B cell (primary cell): ENCODE measurements at places on chromosomes 4 and X.

- no peak for DNase-seq
Observed at GRCh38 chrX:68415316-68415715, 18.0 kb downstream of the OPHN1 start.

GRCh38 chr4:183409483-183409882 is 35.0 kb upstream of the CDKN2AIP start:
- no peak for DNase-seq

DNA sequence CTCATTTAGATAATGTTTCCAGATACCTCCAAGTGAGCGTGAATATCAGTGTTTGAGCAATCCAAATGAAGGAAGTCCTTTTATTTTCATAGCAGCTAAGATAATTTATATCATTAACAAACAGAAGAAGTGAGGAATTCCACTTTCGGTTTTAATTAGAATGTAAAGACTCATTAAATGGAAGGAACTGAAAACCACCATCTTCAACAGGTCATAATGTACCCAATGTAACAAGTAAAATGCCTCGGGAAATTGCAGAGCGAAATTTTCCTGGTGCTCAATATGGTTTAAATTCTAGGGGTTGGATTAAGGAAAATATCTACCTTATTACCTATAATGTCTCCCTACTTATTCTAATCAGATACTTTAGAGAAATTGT is 33.9 kb upstream of the SLC9A7 start:
- DNase-seq = peak; percentile 17

DNA sequence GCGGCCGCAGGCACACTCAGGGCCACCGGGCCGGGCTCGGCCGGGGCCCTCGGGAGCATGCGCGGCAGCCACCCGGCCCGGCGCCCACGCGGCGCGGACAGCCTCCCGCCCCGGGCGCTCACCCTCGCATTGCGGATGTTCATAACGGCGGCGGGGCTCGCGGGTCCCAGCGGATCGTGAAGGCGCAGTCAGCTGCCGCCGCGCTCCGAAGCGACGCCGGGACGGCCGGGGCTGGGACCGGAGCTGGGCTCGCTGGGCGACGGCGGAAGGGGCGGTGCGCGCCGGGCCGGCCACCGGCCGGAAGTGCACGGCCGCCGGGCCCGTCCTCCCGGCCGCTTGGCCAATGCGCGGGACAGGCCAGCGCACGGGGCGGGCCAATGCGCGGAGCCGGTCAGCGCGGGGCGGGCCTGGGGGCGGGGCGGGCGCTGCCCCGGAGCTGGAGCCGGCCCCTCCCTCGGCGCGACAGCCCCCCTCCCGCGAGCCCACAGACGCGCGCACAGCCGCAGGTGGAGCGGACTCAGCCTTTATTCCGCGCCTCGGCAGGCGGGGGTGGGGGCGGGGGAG is at the start of gene NAA10:
Gene NAA10, minus strand, starts transcription at position 276 of the 564 bp plus-strand sequence. Its CDS starts 133 bp downstream, at position 143.
- peak; percentile 71 for DNase-seq

DNA sequence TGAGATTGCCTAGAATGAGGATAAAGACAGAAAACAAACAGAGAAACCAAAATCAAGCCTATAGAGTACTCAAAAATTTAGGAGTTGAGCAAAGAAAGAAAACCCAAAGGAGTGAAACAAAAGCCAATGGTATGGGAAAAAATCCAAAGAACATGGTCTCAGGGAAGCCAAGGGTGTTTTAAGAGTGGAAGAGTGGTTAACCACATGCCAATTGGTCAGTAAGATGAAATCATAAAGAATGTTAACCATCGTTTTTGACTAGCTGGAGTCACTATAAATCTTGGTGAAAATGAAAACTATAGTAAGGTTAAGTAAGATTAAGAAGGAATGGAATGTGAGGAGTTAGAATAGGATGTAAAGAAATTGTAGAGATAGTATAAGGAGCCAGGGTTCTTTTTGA is 64.7 kb upstream of the RPL34 start:
- DNase-seq = no peak

GRCh38 chr4:15012017-15012788 is 9.9 kb downstream of the CPEB2 start:
- no peak for DNase-seq

- no peak for DNase-seq
Observed at GRCh38 chr4:14896656-14897175, 105.6 kb upstream of the CPEB2 start.

GRCh38 chrX:65757943-65758342 is 90.5 kb downstream of the MSN start:
- no peak for DNase-seq

DNA sequence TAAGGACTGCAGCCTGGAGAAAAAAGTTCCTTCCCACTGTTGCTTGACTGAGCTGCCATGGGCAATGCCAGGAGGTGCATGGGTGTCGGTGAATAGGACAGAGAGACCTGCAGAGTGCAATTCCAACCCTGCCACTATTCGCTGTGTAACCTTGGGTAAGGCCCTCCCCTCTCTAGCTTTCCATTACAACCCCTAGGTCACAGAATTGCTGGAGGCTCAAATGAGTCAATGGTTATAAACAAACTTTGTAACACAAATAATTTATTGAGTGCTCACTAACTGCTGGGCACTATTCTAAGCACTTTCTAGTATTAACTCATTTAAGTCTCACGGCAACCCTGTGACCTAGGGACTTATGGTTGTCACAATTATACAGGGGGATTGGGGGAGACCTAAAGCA is 37.8 kb downstream of the PJA1 start:
- no peak for DNase-seq

DNA sequence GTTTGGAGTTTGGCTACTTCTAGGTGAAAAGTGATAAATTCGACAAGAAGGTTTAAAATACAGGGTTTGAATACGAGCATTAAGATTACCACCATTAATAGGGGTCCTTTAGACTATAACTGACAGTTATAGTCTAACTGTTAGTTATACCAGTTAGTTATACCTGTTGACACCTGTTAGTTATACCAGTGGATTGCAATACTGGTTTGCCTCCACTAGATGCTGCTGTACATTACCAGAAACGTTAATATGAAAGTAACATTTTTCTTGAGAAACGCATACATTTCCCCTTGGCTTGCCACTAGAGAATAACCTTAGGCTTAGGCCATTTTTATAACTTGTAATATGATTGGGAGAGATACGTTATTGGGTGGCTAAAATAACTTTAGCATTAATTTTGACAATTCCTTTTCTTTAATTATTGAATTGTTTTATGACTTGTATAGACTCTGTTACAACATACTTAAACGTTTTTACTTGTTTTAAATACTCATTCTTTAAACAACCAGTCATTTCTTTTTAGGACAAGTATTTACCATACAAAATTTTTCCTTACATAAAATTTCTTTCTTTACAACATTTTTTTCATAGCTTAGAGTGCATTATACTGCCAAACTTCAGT is 911.2 kb downstream of the FSTL5 start:
- DNase-seq = no peak

- no peak for DNase-seq
Observed at GRCh38 chrX:16659321-16659720, 9.4 kb downstream of the S100G start.

DNA sequence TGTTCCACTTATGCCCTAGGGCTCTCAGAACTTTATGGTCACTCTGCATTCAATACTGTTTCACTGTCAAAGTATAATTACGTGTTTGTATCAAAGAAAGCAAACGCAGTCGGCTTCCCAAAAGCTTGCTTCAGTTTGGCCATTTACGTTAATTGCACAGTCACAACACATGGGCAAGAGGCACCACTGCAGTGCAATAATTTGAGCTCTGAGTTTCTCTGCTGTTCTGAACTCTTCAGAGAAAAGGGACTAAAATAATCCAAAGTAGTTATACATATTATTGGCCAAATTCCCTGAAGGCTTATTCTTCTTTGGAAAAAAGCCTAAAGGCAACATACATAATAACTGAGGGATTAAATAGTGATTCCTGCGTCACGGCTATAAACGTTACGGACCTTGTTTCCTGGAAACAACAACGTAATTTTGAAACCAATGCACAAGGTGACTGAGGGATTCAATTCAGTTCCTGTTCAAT is 51.3 kb downstream of the RNF150 start:
- DNase-seq = no peak

DNA sequence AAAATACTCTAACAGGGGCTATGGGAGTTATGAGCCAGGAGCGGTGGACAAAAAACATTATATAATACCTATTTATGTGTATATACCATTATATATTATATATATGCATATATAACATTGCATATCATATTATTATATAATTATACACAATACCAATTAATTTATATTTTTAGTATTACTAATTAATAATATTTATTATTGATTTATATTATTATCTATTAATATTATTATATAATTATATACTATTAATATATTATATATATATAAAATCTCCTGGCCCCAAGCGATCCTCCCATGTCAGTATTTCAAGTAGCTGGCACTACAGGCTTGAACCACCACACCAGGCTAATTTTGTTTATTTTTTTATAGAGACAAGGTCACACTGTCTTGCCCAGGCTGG is 73.8 kb upstream of the JADE1 start:
- no peak for DNase-seq

- DNase-seq = no peak
Observed at GRCh38 chr4:604131-604530, 21.2 kb upstream of the PDE6B start.

DNA sequence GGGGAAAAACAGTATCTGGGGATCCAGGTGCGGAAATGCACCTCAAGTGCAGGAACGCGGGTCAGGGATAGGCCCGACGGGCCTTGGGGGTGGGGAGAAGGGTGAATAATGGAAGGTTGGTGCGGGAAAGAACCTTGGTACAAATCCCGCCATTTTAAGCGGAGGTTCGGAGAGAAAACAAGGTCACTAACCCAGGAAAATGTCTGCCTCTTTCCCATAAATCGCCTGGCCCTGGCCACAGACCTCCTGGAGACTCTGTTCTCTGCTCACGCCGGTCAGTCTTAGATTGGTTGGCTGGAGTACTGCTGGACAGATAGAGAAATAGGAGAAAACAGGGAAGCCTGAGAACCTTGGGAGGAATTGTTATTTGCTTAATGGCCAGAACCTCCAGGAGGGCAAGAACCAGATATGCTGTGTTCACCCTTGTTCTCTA is 897 bp upstream of the FBXL5 start:
- no peak for DNase-seq

DNA sequence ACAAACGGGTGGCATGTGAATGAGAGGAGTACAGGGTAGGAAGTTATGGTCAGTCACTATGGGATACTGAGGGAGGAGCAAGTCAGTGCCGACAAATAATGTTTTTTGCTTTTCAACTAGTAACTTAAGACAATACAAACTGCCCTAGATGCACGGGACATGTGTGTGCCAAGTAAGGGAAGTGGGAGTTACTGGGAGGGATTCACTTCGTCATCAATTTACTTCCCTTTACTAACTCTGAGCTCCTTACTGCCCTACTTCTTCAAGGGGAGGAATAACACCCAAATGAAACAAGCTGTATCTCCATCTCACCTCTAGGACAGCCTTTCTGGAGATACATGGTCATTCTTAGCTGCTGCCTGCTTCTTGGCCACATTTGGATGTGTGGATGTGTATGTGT is 97.7 kb downstream of the DGKK start:
- DNase-seq = no peak

- no peak for DNase-seq
Observed at GRCh38 chrX:123600181-123600580, 132.7 kb downstream of the THOC2 start.

- peak; percentile 12 for DNase-seq
Observed at GRCh38 chrX:31423609-31424189, 351.9 kb upstream of the FTHL17 start.

- no peak for DNase-seq
Observed at GRCh38 chrX:101744085-101744484, 84.4 kb upstream of the ARMCX2 start.

- DNase-seq = no peak
Observed at GRCh38 chrX:133541021-133541420, 125.7 kb upstream of the GPC4 start.

- no peak for DNase-seq
Observed at GRCh38 chr4:30941641-30942040, 221.5 kb downstream of the PCDH7 start.

- DNase-seq = no peak
Observed at GRCh38 chr4:84563002-84563401, 19.9 kb upstream of the CDS1 start.

DNA sequence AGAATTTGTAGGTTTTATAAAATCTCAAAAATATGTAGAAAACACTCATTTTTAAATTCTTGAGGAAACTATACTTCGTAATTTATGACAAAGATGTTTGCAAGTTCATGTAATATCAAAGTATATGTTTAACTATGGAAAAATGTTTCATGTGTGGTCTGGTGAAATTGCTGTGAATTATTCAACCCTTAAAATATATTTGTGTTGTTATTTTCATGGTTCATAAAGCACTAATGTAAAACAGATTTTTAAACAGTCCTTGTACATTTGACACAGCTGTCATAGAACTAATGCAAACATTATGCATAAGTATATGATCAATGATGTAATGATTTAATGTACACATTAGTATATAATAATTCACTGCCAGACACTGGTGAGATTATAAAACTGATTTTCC is 83.1 kb upstream of the ARSJ start:
- no peak for DNase-seq

GRCh38 chr4:57726154-57726553 is 616.0 kb upstream of the IGFBP7 start:
- no peak for DNase-seq

- no peak for DNase-seq
Observed at GRCh38 chr4:183621875-183622274, 37.1 kb downstream of the RWDD4 start.

- DNase-seq = no peak
Observed at GRCh38 chr4:169250796-169251195, 20.0 kb downstream of the SH3RF1 start.

DNA sequence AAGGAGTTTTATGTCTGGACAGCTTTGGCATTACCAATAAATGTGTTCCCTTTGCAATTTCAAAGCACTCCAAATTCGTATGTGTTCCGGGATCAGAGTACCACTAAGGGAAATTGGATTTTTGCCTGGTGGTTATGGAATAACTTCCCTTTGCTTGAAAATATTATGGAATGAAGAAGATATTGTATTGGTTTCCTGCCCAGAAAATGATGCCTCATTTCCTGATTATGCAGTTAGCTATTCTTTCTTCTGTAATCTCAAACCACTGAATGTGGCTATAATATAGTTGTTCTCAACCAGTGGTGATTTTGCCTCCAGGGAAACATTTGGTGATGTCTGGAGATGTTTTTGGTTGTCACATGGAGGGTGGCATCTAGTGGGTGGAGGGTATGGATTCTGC is 142.9 kb downstream of the PCDH7 start:
- DNase-seq = no peak

- DNase-seq = no peak
Observed at GRCh38 chr4:106541253-106541652, 172.7 kb upstream of the GIMD1 start.

GRCh38 chr4:78370631-78371372 is 180.8 kb upstream of the ANXA3 start:
- no peak for DNase-seq

GRCh38 chr4:109947918-109948317 is 35.2 kb downstream of the EGF start:
- no peak for DNase-seq

DNA sequence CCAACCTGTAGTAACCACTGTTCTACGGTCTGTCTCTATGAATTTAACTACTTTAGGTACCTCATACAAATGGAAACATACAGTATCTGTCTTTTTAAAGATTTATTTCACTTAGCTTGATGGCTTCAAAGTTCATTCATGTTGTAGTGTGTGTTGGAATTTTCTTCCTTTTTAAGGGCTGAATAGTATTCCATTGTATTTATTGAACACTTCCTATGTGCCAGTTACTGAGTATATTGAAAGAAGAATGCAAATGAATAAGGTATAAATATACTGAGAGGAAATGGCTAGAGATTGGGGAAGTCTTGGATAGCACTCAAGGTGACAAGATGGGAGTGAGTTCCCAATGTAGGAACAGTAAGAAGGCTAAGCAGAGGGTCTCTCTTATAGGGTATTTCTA is 17.3 kb downstream of the TBC1D19 start:
- DNase-seq = no peak

- DNase-seq = no peak
Observed at GRCh38 chrX:118199997-118200396, 83.4 kb upstream of the KLHL13 start.
